ENCODE measurements at places on chromosomes 6 and 20.

GRCh38 chr20:19658137-19658536 is 99.9 kb upstream of the RIN2 start:
- DNase-seq: no peak

DNA sequence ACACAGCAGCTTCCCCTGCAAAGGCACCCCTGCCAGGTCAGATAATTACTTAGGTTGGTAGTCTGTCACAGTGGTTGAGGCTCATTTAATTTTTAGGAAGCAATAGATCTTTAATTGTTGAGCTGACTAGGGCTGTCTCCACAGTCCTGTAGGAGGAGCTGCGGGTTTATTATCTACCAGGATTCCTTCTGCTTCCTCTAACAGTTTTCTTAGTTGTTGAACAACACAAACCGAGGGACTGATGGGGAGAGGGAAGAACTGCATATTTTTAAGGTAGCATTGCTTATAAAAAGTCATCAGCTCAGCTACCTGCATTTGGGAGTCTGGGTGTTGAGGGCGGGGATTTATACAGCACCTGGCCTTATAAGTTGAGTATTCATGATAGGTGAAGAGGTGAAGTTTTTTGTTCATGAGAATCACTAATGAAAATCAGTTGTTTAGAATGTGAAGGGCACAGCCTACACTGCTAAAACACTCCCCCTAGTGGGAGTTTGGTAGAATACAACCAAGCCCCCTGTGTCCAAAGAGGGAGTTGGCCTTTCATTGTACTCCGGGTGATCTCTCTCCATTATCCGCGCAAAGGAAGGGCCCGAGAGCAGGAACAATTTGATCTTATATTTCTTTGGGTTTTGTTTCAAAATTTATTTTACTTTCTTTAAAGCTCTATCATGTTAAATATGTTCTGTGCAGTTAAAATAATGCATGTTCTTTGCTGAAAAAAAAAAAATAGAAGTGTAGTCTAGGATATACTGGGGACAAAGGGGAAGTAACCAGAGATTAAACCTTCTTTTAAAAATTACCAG is 69.6 kb downstream of the SSR1 start:
- peak; percentile 74 for DNase-seq

- no peak for DNase-seq
These were observed 27.6 kb downstream of the PHACTR3 start for GRCh38 chr20:59631751-59632540.

- no peak for DNase-seq
These were observed 5.3 kb downstream of the RNF8 start for GRCh38 chr6:37359039-37359438.

GRCh38 chr6:158068893-158069799 is 87.5 kb downstream of the SYNJ2 start:
- DNase-seq: no peak

DNA sequence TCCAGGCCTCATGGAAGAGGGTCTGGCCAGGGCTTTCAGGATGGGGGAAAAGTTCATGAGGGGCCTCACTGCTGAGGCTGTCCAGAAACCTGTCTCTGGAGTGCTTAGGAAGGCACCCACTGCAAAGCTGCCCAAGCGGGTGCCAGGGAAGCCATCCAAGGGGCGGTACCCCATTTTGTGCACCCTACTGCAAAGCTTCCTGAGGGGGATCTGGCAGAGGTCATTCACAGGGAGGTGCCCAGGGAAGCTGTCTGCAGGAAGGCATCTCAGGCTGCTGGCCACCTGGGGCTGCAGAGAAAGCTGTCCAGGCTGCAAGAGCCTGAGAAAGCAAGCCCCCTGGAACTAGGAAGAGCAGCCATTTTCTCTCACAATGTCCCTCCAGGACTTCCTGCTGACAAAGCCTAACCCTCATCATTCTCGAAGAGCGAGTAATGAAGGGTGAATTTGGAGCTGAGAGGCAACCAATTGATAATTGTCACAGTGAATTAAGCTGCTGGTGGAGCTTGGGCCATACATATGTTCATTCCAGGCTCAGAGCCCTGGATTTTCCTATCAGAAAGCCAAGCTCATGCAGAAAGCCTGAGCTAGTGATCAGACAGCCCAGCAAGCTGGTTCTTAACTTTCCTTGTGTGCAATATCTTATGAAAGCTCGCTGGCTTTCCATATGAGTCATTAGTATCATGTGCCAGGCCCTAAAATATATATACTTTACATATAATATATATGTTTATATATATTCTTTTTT is 62.2 kb upstream of the SLC22A16 start:
- DNase-seq: no peak

GRCh38 chr20:35199740-35200139 is 26.8 kb upstream of the MMP24 start:
- DNase-seq: no peak

DNA sequence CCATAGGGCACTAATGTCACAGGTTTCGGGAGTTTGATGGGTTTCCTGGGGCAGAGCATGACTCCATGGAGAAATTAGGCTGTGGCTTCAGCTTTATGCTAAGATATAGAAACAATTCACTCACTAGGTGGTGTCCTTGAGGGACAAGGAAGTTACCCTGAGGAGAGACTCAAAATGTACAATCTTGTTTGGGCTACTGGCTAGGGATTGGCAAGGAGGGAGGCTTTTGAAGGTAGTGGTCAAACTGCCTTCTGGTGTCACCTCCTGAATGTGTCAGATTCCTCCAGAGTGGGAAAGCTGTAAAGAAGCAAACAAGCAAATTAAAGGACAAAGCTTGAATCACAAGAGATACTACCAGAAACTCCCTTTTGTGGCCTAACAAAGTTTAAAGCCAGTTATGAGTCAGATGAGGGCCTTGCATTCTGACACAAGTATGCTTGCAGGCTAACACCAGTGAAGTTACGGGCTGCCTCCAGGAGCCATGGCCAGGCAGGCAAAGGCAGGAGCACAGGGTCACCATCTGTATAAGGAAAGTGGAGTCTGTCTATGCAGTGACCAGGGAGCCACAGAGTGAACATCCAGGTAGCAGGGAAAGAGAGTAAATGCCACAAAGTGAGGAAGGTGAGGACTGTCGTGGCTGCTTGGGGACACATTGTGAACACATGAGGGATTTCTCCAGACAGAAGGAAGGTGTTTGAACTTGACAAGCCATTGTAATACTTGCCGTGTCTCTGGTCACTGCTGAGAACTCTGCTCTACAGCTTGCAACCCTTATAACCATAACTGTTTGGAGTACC is 107.7 kb upstream of the DTNBP1 start:
- DNase-seq: no peak

DNA sequence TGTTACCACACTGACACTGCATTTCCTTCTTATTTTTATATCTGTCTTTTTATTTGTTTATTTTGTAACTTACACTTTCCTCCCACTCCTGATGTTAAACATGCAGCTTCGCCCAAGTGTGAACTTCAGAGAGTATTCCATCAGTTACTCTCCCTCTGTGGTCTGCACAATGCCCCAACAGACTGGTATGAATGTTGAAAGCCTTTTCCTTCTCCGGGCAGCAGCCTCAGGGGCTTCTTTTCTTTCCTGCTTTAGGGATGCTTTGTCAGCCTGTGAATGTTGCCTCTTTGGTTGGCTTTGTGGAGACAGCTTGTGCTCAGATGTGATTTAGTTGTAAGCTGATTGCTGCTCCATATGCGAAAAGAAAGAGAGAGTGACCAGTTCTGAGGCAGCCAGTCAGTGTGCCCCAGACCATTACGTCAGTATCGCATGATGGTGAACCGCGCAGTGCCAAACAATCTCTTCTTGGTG is 44.0 kb downstream of the SMPDL3A start:
- no peak for DNase-seq

Measured in T47D (cell line).